ENCODE measurements at places on chromosomes 7 and 10. TPM values are rescaled to one million over a fixed set of nuclear protein-coding genes. Genes with fewer than 3 reads are reported as not detected.

GRCh38 chr7:6558837-6559236 is 7.6 kb upstream of the GRID2IP start:
- peak; percentile 23 for DNase-seq

GRCh38 chr10:110413049-110413783 is 84.5 kb upstream of the DUSP5 start:
- DNase-seq, result no peak

- no peak for DNase-seq
These were observed at the start of gene ATRNL1 for GRCh38 chr10:115093286-115093775. Gene ATRNL1, plus strand, starts transcription at chr10:115093365. Its CDS starts 386 bp downstream, at chr10:115093751.

DNA sequence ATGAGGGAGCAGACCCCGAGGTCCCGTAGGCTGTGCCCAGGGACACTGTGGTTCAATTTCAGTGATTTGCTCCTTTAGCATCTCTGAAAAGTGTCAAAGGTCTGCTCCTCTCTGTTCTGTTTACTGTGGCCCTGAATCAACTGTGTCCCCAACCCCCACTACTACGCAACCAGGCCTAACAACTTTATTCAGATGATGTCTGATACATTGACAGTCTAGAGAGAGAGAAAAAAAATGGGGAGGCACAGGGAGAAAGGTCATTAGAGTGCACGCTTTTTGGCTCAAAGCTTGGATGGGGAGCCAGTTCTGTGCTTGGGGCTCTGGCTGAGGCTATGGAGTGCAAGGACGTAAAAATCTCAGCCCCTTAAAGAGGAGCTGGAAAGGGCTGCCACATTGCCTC is 77.9 kb downstream of the FAM107B start:
- no peak for DNase-seq

GRCh38 chr7:101829821-101830220 is 12.4 kb downstream of the CUX1 start:
- DNase-seq, result no peak

DNA sequence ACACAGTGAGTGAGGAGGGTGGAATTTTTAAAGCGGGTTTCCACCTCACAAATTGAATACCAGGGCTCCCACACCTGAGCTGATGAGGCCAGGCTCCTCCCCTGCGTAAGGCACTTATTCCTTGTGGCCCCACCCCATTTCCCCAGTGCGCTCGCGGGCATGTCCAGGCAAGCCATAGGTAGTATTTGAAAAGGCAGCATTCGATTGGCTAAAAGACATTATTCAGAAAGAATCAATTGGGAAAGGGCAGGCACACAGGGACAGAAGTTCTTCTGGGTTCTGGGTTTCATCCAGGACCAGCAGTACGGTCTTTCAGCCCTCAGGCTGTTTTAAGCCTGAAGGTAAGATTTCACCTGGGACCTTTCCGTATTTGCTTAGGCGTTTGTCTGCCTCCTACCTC is 222.3 kb downstream of the BBS9 start:
- DNase-seq, result no peak

GRCh38 chr7:68535266-68535665 is 1063.0 kb upstream of the AUTS2 start:
- DNase-seq, result no peak

The RBM28 gene
- 34.8 TPM for total RNA-seq

DNA sequence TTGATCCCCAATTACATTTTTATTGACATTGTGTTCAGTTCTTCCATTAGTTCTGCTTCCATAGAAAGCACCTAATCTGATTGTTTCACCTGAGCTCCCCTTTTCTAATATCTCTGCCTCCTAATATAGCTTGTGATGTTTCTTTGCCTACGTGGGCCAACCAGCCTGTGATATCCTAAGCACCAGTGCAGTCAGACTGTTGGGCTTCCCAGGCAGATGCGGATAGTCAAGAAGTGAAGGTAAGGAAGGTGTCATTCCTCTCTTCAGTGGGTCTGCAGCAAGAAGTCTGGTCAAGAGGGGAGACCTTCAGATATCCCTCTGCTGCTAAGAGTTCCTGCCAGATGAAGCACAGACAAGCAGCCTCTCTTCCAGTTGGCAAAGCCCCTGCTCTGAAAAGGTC is 16.2 kb upstream of the DGKI start:
- DNase-seq, result no peak

The H2BK1 gene
- not detected for total RNA-seq

GRCh38 chr7:102843850-102844249 is 69.0 kb upstream of the LRRC17 start:
- peak; percentile 19 for DNase-seq

GRCh38 chr7:71518880-71519279 is 386.9 kb downstream of the GALNT17 start:
- no peak for DNase-seq

The IFIT3 gene
- total RNA-seq, result 72.6 TPM

The PPP1R9A gene
- not detected for total RNA-seq

The MSMB gene
- total RNA-seq, result not detected

- DNase-seq, result no peak
These were observed 240.6 kb upstream of the GNAI1 start for GRCh38 chr7:79893991-79894390.

The EPHB6 gene
- 7.0 TPM for total RNA-seq

- DNase-seq, result no peak
These were observed 48.6 kb upstream of the MKI67 start for GRCh38 chr10:128174581-128175559.

DNA sequence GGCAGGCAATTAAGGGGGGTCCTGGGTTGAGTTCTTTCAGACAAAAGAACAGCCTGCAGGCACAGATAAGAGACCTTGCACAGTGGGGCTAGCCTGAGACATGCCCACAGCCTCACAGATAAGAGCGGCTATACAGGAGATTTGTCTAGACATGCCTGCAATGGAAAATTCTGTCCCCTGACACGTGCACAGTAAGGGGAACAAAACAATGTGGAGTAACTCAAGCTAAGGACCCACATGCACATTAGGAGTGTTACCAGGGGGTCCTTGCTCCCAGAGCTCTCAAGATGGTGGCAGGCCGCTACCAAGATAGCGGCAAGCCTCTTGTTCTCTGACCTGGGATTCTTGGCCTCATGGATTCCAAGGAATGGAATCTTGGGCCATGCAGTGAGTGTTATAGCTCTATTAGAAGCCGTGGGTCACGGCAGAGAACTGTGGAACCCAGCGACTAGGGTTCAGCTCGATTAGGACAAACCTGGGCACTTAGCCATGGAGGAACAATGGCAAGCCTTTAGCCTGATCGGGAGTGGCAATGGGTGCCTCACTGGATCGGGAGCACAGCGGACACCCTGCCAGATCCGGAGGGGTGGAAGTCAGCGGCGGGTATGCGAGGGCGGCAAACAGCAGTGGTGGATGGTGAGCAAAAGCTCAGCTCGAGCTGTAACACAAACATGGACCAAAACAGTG is 196.9 kb downstream of the CCSER2 start:
- no peak for DNase-seq

- no peak for DNase-seq
These were observed 97.7 kb downstream of the ARHGAP12 start for GRCh38 chr10:31830887-31831286.

The LSM5 gene
- total RNA-seq, result 69.4 TPM

The NPY4R2 gene
- not detected for total RNA-seq

GRCh38 chr7:51311166-51311565 is 5.4 kb downstream of the COBL start:
- no peak for DNase-seq

DNA sequence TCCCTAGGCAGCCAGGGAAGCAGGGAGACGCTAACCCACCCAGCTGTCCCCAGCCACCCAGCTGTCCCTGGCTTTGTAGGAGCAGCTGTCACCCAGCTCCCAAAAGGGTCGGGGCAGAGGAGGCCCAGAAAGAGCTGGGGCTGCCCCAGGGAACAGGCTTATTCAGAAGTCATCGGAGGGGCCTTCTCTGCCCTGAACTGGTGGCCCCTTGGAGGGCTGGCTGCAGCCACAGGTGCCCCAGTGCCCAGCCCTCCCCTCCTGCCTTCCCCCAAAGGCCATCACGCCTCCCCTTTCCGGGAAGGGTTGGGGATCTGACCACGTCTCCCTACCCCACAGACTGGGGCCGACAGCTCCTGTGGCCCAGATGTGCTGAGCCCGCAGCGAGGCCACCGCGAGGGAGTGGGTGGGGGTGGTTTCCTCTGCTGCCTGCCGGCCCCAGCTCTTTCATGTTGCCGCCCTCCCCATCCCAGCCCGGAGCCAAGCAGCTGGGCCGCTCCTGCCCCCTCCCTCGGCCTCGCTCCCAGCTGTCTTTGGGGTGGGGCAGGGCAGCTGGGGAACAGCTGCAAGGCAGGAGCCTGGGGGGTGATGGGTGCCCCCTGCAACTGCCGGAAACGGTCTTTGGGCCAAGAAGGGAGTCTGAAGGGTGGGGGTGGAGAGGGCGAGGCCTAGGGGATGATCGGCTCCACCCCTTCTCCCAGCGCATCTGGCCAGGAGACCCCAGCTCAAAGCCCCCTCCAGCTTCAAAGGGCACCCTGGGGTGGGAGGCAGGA is 16.8 kb downstream of the TRIM8 start:
- DNase-seq, result peak; percentile 77

GRCh38 chr7:88458279-88458678 is 151.6 kb upstream of the STEAP4 start:
- no peak for DNase-seq

- DNase-seq, result peak; percentile 78
These were observed 3.6 kb upstream of the MTPN start for GRCh38 chr7:135980665-135981180.

DNA sequence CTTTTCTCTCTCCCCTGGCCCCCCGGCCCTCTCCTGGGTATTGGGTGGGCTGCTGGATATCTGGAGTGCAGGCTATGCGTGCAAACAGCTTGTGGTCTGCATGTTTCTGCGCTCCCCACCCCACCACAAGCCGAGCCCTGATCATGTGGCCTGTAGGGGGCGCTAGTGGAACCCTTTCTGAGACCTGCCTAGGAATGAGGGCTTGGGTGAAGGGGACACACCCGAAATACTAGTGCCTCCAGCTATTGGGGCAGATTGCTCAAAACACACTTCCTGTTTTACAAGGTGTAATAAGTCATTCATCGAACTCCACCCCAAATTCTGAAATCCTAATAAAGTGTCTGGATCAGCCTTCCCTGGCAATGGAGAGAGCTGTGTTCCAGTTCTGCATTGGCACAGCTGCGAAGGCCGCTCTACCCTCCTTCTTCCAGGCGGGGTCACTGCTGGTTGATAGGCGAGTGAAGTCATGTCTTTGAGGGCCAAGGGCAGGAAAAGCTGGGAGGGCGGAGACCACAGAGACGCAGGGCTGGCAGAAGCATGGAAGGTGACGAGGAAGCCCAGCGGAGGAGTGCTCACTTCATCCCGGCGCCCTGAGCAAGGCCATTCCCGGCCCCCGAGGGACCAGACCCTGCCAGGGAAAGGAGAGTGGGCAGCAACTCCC is 19.8 kb upstream of the PRRT4 start:
- peak; percentile 44 for DNase-seq

The GPR85 gene
- not detected for total RNA-seq

DNA sequence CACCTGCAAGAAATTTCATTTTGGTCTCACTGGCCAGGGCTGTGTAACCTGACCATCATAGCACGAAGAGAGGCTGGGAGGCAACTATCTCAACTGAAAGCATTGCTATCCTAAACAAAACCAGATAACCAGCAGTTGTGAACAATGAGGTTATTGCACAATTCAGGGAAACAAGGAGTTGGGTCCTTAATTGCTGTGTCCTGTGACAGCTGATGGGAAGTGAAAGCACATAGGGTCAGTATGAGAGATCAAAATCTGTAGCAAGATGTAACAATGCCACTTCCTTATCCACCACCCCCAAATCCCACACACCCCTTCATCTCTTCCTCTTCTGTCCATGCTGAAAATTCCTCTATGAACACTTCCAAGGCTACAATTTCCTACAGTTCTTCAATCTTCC is 80.2 kb downstream of the HTR7 start:
- DNase-seq, result no peak

The C10orf53 gene
- not detected for total RNA-seq

Measured in activated CD4-positive, alpha-beta memory T cell treated with anti-CD3 and anti-CD28 coated beads, Interleukin-2, amount 10 ng/mL, durations not matched to agents 7 days and 5 days (primary cell).